ENCODE measurements at places on chromosomes 11 and 22.

DNA sequence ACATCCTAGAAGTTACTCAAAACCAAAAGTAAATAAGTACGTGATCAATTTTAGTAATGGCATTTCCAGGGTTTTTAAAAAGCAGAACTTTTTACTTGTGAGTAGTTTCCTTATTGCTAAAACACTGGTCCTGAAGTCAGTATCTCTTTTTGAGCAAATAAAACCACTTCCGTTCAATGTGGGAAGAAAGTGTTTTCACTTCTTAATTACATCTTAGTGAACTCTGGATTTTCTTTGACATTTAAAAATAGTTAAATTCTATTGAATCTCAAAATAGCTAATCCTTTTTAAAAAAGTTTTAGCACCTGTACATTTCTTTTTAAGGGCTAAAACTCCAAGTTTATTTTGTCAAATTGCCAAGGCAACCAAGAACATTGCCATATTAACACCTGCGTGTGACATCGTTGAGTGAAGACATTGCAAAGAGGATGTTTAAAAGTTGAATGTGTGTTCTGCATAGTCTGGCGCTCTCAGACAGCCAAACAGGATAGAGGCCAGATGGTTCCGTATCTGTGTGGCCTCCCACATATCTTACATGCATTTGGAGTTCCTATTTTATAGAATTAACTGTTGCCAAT lies 17.2 kb upstream of the OR5B21 start:
- peak; percentile 39 for DNase-seq

DNA sequence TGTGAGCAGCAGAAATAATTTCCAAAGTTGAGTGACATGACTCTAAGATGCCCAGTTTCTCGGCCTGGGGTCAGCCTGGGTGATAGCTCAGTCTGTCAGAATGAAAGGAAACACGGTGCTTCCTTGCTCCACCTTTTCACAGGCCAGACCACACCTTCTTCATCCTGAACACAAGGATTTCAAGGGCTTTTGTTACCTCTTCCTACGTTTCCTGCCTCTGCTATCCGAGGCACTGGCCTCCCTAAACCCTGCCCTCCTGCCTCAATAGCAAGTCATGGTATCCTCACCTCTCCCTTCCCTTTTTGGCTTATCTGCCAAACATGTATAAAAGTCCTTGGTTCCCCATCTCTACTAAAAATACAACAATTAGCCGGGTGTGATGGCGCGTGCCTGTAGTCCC lies 1.7 kb upstream of the OR51E1 start:
- no peak for DNase-seq

GRCh38 chr11:80900265-80900664 lies 1459.4 kb upstream of the TENM4 start:
- DNase-seq = no peak

DNA sequence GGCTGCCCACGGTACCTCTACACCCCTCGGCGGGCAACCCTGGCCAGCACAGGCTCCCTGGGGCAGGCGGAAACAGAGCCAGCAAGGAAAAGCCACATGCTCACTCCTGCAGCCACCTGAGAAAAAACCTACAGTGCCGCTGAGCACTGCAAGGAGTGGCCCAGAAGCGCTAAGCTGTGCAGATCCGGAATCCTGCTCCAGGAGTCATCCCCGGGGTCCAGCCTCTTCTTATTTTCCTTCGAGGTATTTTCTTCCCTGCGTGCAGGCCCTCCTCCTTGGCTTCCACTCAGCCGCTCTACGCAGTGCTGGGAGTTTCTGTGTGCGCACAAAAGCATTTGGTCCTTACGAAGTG lies 81.0 kb downstream of the TRMU start:
- no peak for DNase-seq

GRCh38 chr11:16862726-16863125 lies 124.3 kb downstream of the C11orf58 start:
- DNase-seq = no peak

GRCh38 chr11:63532117-63532516 lies 4.5 kb upstream of the PLAAT4 start:
- DNase-seq = no peak

DNA sequence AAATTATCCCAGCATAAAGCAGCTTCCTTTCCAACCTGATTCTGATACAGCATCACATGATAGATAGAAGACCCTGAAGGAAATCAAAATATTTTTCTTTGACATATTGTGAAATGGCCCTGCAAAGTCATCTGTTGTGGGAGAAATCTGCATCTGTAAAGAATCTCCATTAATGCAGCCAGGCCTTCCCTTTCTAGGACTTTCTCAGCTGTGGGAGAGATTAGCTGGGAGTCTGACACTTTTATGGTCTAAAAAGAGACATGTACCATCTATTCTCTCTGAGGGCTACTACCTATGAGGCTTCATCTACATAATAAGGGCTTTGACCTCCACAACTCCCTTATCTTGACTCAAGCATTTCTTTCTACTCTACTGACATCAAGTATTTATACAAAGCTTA lies 238.1 kb downstream of the SWAP70 start:
- DNase-seq = no peak

Data from central memory CD8-positive, alpha-beta T cell (primary cell).